ENCODE measurements at places on chromosomes 6 and 20.

GRCh38 chr6:136252441-136252840 lies 2.3 kb upstream of the MTFR2 start:
- no peak for DNase-seq

DNA sequence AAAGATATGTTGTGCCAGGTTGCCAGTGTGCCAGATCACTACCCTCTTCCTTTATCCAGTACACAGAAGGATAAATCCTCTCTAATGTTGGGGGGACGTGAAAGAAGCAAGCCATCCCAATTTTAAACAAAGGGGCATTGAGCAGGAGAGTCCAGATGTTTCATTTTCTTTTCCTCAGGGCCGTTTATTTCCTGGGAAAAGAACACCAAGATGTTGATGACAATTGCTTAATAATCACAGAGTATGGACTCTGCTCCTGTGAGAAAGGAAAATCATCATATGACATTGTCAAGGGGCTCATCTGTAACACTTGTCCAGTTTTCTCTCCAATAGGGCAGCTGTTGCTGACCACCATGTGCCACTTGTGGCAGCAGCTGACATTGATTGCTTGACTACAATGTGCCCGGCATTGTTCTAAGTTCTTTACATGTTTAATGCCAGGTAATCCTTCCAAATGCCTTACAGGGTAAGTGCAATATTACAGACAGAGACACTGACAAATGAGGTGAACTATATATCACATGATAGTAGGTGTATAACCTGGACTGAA lies 161.4 kb downstream of the CD109 start:
- DNase-seq: no peak

DNA sequence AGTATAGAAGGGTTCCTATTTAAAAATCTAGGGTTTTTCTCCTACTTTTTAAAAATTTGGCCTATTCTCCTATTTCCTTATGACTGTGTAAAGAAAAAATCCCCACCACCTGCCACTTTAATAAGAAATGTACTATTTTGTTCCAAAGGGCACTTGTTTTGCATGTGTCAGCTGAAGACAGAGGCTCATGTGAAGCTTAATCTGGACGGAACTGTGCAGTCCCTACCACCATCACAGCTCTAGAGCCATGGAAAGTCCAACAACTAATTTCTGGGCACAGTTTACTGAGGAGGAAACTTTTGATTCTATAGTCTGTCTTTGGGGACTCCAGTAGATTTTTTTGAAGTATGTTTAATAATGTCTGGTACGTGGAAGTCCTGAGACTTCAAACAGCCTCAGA lies 60.0 kb upstream of the AHI1 start:
- DNase-seq: no peak

- DNase-seq: no peak
Observed at GRCh38 chr20:58713801-58714339, 21.3 kb downstream of the NPEPL1 start.

- DNase-seq: no peak
Observed at GRCh38 chr20:63402860-63403220, 41.7 kb upstream of the CHRNA4 start.

DNA sequence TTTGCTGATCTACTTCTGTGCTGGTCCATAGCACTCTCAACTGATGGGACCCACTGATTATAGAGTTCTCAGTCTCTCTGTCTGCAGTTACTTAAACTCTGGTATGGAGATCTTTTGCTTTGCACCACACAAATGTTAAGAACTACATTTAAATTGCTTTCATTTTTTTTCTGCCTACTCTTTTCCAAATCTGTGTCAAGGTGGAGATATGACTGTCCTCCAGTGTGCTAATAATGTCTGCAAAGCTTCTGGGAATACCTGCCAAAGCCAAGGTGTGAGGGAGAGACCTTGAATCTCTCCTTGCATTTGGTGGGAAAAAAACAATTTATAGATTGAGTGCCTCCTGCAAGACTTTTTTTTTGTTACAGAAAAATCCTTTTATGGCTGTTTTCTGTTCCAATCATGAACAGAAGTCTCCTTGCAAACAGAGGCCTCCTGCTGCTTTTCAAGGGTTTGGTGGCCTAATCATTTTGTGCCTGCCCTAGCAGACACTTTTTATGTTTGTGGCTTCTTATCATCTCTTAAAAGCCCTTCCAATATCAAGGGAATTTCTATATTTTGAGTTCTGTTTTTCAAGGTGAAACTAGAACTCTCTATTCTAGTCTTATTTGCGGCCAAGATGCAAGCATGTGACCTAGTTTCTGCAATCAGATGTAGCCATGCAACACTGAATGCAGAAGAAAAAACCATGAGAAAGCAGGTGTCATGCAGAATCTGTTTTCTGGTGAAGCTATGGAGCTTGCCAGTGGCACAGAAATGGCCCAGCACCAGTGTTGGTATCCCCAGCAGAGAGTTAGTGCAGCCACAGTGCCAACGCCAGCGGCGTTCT lies 23.2 kb upstream of the AKIRIN2 start:
- no peak for DNase-seq

GRCh38 chr6:114430534-114431124 lies 87.8 kb upstream of the HS3ST5 start:
- no peak for DNase-seq

DNA sequence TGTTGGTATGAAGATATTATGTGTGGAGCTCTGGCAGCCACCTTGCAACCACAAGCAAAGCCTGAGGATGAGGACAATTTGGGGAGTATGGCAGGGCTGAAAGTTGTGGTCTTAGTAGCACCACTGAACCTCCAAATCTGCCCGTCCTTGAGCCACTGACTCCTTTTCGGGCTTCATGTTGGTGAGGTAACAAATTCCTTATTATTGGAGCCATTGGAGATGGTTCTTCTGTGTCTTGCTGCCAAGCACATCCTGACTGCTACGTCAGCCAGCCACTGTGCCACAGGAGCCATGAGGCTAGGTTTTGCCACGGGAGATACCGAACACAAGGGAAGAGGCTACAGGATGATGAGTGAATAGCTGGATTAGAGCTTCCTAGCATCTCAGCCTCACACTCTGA lies 201.6 kb downstream of the BMP7 start:
- no peak for DNase-seq

- no peak for DNase-seq
Observed at GRCh38 chr6:143692696-143693095, 14.9 kb downstream of the PHACTR2 start.

- no peak for DNase-seq
Observed at GRCh38 chr6:10429638-10430427, 15.0 kb upstream of the TFAP2A start.

DNA sequence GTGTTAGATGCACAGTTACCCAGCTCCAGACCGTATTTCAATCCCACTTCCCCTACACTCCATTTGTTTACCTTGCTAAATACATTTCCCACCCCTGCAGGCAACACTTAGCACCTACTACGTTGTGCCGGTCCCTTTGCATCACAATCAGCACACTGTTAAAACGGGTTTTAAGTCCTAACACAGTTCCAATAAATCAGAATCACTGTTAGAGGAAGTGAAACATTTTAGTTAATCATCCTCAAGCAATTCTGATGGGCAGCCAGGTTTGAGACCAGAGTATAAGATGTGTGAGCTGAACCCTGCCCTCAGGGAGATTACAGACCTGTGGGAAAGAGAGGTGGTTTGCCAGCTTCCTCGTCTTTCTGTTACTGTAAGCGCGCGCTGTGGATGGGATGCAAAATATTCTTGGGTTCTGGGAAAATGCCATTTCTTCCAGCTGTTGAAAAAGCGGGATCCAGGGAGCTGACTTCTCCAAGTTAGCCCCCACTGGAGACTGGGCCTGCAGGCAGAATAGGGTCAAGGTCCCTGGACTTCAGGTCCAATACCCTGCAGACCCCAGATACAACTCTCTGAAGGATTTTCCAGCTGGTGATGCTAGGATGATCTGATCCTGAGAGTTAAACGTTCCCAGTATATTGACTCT lies 3.1 kb downstream of the ZCCHC3 start:
- DNase-seq: no peak

DNA sequence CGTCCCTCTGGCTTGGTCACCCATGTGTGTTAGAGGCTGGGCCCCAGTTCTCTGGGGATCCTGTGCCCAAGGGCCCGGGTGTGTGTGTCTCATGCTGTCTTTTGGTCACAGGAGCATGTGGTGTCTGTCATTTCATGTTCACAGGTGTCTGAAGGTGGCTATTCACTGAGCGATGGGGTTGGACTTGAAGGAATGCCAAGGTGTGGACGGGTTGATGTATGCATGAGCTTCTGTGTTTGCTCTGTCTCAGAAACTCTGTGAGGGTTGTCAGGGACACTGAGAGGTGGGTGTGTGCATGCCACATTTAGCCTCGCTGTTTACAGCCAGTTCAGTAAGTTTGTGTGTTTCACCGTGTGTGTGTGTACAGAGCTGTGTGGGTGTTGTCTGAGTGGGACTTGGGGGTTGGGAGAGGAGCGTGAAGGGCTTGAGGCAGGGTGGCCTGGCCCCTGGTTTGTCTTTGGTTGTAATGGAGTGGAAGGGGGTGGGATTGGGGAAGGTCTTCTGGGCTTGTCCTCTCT lies 1.2 kb downstream of the DDR1 start:
- no peak for DNase-seq

- no peak for DNase-seq
Observed at GRCh38 chr20:41145821-41146620, 8.7 kb downstream of the PLCG1 start.

GRCh38 chr20:43961116-43961515 lies 46.5 kb downstream of the TOX2 start:
- no peak for DNase-seq

- no peak for DNase-seq
Observed at GRCh38 chr6:141265756-141266623, 866.7 kb upstream of the GJE1 start.

- no peak for DNase-seq
Observed at GRCh38 chr6:82741325-82741995, 324.2 kb downstream of the UBE3D start.

DNA sequence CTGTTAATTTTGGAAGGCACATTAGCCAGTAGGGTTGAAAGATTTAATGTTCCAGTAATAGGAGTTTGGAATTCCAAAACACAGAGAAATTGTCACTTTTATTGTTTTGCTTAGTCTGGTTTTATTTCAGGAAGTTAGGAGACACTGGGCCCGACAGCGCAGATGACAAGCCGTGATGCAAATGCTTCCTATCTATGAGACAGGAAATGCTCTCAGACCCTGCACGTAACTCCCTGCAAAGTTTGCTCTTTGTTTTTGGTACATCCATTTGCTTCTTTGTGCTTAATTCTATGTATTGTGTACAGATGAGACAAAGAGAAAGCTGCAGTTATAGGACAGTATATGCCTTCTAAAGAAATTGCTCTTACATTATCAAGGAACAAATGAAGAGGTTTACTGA lies 201.6 kb upstream of the SGK1 start:
- no peak for DNase-seq

DNA sequence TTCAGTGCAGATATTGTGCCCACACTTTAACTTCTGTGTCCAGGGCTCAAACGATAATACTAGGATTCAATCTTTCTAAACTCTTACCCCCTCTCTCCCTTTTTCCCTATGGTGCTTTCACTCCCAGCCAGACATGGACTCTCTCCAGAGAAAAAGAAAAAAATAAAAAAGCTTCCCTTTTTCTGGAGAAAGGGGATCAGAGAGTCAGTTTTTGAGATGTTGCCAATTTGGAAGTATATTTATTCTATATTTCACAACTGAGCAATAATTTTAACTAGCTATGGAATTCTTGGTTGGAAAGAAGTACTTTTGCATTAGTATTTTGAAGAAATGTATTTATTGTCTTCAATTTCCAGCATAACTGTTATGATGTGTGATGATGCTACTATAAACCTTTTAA lies 72.2 kb upstream of the ZFP64 start:
- DNase-seq: no peak

- DNase-seq: no peak
Observed at GRCh38 chr6:158168040-158168289, at the start of gene SERAC1. SERAC1 (minus strand) TSS chr6:158168262; CDS start chr6:158158363, 9,899 bp downstream.

DNA sequence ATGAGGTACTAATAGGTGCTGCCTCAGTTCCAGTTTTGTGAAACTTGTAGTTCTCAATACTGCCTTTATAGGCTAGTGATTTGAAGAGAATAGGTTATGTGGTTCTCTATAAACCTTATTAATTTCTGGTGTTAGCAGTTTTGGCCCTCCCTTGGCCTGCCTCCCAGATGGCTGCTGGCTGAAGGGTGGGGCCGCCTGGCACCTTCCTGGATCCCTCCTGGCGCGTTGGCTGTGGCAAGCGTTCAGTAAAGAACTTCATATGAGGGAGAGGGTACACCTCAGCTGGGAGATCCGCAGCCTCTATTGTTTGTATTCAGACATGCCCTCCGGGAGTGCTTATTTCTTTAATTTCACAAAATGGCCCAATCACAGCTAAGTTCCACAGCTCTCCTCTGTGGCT lies 51.9 kb downstream of the FAM120B start:
- DNase-seq: no peak

- DNase-seq: no peak
Observed at GRCh38 chr6:149405823-149406765, 6.0 kb downstream of the SUMO4 start.

- no peak for DNase-seq
Observed at GRCh38 chr20:12916699-12917098, 92.1 kb upstream of the SPTLC3 start.

DNA sequence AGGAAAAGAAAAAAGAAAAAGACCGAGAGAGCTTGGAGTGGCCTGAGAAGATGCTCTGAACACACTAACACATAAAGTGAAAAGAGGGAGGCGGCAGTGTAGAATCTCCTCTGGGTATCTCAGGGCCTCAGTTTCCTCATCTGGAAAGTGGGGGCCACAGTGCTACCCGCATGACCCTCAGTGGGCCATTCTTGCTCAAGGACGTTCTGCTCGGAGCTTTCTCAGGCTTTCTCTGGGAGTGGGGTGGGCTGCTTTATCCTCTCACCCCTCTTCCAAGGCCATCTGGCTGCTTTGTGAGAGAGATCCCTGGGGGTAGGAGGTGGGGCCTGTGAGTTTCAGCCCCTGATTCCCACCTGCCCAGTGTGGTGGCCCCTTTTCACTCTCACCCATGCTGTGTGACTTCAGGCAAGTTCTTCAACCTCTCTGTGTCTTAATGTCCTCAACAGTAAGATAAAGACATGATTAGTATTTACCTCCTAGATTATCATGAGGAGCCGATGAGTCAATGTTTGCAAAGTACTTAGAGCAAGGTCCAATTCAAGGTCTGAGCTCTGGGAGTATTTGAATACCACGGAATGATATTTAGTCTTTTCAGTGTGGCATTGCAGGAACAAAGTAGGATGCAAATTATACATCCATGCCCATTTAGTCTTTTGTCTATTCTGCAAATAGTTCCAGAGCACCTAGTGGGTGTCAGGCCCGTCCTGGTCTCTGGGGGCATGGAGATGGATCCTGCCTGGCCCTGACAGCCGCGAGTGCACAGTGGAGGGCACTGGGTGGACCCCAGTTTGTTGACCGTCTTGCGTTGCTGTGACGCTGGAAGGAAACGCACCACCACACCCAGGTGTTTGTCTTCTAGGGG lies 34.3 kb downstream of the SRC start:
- no peak for DNase-seq

GRCh38 chr6:88856566-88856965 lies 106.9 kb downstream of the RNGTT start:
- no peak for DNase-seq
